ENCODE measurements at places on chromosomes 6 and 20.

DNA sequence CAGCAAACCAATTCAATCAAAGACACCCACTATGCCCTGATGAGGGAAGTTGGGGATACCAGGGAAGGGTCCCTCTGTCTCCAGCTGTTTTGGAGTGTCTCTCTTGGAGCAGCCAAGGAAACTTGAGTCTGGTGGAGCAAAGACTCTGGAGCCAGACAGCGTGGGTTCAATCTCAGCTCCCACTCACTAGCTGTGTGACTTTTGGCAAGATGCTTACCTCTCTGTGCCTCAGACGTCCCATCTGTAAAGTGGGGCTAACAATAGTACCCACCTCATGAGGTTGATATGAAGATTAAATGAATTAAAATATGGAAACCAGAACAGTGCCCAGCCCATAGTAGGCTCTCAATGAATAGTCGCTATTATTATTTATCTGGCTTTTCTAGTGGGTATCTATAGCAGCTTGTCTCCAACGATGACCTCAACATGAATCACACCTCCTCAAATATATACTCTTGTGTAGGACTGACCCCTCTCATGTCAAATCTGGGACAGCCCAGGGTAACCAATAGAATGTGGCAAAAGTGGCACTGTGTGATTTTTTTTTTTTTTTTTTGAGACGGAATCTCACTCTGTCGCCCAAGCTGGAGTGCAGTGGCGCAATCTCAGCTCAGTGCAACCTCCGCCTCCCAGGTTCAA lies 99.2 kb upstream of the FOXP4 start:
- DNase-seq = no peak

- no peak for DNase-seq
Observed at GRCh38 chr6:15086348-15087158, 159.3 kb upstream of the JARID2 start.

DNA sequence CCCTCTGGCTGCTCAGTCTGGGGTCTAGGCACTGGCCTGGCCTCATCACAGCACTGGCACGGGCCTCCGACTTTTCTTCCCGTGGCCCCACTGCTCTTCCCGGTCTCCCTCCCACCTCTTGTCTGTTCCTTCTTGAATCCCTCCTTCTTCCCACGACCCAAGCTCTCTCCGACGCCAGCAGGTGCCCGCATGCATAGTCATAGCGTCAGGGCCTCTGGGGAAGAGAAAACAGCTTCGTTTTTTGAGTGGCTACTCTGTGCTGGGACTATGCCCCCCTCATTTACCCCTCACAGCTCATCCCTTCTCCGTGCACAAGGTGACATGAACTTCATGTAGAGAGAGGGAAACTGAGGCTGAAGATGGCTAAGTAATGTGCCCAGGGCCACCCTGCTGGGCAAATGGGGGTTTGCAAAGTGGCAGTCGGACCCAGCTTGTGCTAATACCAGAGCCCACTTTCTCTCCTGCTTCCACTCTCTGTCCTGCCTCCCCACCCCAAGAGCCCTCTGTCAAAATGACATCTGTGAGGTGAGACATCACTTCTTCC lies 59.2 kb downstream of the SYNJ2 start:
- no peak for DNase-seq

- DNase-seq = no peak
Observed at GRCh38 chr6:133705731-133706130, 183.2 kb upstream of the TCF21 start.

DNA sequence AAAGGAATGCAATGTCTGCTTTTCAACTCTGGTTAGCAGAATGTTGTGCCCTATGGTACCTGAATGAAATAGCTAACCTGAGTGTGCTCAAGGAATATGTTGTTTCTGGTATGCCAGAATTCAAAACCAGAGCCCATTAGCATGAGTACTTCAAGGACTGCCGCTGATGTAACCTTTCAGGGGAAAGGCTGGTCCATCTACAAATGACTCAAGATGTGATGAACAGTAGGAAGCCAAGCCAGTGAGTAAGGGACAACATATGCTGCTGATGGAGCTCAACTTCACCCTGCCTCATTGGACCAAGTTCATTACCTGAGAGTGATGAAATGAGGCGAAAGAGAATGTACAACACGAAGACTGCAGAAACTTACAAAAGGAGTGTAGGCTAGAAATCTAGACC lies 95.7 kb upstream of the BMP2 start:
- no peak for DNase-seq

- DNase-seq = no peak
Observed at GRCh38 chr6:157095569-157095968, 227.8 kb downstream of the TMEM242 start.

DNA sequence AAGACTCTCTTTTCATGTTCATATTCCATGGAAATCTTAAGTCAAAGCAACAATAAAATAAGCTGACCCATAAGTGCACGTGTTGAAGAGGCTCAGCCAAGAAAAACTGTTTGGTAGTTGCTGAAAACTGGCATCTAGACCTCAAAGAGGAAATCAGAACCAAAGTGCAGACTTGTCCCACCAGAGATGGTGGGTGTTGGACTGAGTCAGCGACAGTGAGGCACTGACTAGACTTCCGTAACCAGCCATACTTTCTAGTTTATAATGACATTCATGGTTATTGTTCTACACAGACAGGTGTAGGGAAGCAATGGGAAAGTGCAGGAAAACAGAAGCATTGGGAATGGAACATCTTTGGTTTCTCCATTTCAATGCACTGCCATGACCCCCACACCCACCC lies 175.7 kb upstream of the AGPAT4 start:
- DNase-seq = no peak

GRCh38 chr6:109105681-109106080 lies 10.4 kb downstream of the CEP57L1 start:
- DNase-seq = no peak

DNA sequence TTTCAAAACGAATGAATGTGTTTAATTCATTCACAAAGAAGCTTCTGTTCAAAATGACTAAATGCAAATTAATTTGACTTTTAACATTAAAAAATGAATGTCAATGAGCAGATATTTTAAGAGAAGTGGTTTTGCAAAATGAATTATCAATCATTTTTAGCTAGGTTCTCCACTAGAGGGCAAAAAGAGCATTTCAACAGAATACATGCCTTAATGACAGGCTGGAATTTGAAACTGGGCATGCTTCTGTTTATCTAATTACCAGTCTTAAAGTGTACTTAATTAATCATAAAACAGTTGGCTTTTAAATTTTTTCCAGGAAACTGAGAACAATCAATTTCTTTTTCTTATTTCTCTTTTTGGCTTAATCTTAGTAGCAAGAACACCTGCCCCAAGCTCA lies 63.8 kb upstream of the TINAG start:
- no peak for DNase-seq

GRCh38 chr20:6730672-6731328 lies 36.7 kb upstream of the BMP2 start:
- no peak for DNase-seq

GRCh38 chr6:105493736-105494135 lies 90.9 kb upstream of the PREP start:
- DNase-seq = no peak

DNA sequence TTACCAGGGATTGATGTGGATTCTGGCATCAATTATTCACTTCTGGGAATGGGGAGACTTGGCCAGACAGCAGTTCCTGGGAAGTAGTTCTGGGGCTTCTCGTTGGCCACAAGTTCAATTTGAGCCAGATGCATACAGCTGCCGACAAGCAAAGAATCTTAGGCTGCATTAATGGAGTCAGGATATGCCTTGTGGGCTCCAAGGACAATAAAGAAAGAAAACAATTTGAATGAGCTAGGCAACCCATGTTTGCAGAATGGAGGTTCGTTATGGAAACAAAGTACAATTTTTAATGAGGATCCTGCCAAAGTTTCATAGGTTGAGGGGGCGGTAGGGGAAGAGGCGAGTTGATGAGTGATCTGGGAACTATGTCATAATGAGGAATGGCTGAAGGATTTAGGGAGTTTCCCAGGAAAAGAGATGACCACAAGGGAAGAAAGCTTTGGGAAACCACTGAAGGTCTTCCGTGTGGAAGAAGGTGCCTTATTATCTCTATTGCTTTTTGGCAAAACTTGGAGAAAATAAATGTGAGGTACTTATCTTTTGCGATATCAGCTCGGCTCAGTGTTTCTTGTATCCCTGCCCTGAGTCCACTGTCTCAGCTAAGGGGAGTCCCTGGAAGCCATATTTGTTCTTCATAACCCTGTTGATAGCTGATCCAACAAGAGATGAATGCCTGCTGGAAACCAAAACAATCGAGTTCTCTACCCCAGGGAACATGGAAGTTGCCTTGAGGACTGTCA lies 181.0 kb upstream of the ZNF217 start:
- peak; percentile 85 for DNase-seq

DNA sequence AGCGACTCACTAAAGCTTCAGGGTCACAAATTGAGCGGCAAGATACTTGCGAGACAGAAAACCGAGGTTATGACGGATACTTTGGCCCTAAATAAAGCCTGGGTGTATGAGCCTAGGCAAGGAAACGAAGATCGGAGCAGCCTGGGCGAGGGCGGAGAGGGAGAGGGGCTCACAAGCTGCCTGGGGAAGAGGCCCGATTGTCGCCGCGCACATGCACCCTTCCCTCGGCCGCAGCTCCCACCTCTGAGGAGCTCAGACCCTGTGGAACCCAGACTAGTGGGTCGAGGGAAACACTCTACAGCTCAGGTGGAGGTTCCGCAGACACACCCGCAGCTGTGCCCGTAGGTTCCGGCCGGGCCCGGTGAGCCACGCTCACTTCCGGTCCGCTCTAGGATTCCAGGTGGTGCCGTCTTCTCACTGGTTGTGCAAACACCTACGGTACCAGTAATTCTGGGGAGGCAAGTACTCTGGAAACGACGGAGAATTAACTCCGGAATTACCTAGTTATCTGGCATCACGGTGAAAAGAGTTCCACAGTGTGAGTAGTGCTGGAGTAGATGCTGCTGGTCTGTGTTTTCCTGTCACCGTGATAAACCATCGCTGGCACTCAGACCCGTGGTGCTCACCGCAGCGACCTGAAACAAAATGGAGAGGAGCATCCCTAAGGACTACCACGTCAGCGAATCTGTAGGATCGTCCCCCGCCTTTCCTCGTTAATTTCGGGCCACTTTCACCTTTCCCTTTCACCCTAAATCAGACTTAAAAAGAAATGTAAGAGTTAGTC lies 61.5 kb downstream of the GPX5 start:
- DNase-seq = no peak

GRCh38 chr6:39693206-39693605 lies 32.0 kb downstream of the KIF6 start:
- DNase-seq = no peak

GRCh38 chr20:13238001-13238653 lies 17.1 kb downstream of the ISM1 start:
- no peak for DNase-seq

- no peak for DNase-seq
Observed at GRCh38 chr6:162463576-162463975, 264.0 kb downstream of the PRKN start.

GRCh38 chr6:44226368-44227147 lies 3.2 kb downstream of the SLC29A1 start:
- no peak for DNase-seq

DNA sequence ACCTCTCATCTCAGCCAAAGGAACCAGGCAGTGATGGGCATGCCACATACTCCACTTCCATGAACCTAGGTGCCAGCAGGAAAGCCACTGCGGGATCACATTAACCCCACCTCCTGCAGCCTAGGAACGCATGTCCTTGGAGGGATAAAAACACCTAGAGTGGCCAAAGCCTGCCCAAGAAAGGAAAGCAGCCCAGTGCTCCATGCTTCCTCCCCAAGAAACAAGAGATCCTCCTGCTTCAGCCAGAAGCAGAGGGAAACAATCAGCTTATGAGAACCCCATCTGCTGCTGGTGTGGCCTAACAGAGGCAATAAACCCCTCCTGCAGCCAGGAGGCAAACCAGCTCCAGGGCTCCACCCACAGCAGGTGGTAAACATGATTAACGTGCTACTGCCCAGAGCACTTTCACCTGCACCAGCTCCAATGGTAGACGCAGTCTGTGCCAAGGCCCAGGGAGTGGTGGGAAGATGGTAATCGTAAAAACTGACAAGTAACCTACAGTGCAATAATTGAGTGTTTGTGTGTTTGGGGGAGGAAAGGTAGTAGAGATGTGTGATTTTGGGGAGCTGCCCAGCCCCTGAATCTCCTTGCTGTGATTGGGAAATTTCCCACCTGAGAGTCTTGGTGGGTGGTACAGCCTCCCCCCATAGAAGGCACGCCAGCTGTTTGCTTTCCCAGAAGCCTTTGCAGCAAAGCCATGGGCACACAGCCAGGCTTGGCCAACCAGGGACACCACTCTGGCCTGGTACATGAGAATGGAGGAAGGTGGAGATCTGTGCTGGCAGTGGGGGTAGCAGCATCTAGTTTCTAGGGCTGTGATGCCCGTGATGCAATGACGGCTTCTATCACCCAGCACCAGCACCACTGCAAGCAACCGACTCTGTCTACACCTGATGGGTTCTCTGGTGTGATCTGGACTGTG lies 50.6 kb upstream of the TBC1D7 start:
- DNase-seq = no peak

DNA sequence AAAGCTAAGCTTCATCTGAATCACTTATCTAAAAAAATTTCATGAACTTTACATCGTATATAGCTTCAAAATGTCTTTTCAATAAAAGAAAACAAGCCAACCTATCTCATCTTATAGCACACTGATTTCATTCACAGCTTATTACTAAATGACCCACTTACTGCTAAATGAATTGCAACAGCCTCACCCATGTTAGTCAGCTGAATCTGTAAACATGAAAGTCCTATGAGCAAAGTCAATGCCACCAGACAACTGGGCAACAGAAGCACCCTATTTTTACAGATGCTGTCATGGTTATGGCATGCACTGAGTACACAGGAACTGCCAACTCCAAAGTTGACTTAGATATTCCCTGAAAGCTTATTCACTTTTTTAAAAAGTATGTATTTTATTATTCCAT lies 41.2 kb upstream of the DST start:
- DNase-seq = peak; percentile 21

GRCh38 chr6:73078333-73078862 lies 146.9 kb downstream of the KHDC1L start:
- no peak for DNase-seq

- DNase-seq = no peak
Observed at GRCh38 chr6:134389658-134390057, 71.7 kb upstream of the SGK1 start.

GRCh38 chr6:36069573-36069972 lies 42.0 kb downstream of the MAPK14 start:
- DNase-seq = no peak

- no peak for DNase-seq
Observed at GRCh38 chr20:45329497-45330319, 18.5 kb downstream of the SDC4 start.

DNA sequence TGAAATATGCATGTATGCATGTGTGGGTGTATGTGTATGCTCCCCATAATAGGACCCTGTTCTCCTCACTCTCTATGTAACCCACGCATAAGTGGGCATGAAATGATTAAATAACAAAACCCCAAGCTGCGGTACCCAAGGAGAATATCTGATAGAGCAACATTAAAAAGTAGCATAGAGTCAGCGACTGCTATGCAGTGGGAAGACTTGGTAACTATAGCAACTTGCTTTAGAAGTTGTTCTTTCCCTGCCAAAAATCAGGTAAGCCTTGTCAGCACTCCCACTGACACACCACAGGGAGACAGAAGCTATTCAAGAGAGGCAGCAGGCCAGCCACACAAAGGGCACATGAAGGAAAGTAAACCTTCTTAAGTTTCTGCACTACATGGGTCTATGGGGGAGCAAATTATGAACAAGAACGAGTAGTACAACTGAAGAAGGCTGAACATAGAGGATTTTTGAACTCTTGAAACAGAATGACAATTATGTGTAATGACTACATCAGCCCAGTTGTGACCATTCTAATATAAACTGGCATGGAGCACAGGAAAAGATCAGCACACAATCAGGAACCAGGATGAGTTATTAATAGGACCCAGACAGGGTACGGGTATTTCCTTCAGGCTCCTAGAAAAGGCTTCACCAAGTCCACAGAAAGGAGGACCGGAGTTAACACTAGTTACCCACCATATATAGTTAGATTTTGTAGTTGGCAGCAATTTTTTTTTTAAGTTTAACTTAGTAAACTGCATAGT lies 89.9 kb downstream of the GPR6 start:
- DNase-seq = no peak

Data from fibroblast of skin of left biceps (primary cell).